IPS DF 6.9 (cell line): ENCODE measurements at places on chromosomes 2 and 18.

- no peaks in the 10 kb centered on the region; the same call in 1 of the 2 replicates for H3K4me1 ChIP-seq
- DNase-seq: no peak
- no peaks in the 10 kb centered on the region for H3K27me3 ChIP-seq
- no peak overlapping the region for H3K27ac ChIP-seq
- H3K36me3 ChIP-seq: peaks cover 5% of the 10 kb centered on the region; the same call in 1 of the 2 replicates
Measured at GRCh38 chr2:73931531-73932500, 5.1 kb downstream of the DGUOK start.

DNA sequence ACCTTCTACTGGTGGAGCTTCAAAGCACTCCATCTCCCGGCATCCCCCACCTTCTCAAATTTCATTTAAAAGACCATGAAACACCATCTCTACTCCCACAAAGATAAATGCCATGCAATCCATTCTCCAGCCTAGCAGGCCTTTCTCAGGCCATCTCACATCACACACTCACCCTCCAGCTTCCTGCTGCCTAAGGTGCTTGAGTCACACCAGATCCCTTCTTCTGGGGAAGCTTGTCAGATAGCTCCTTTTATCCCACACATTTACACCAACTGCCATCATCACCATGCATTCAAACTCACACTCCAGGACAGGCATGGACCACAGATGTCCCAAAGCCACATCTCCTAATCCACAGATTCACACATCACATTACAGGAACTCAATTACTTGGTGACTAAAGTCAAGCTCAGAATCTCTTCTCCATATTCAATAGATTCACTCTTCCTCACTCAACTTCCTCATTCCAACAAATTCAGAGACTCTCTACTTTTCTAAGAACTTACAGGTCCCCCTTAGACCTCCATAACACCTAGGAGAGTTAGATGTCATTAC is 292.5 kb downstream of the TNS1 start:
- no peak for DNase-seq
- H3K27me3 ChIP-seq: no peaks in the 10 kb centered on the region
- no peaks in the 10 kb centered on the region for H3K36me3 ChIP-seq
- H3K4me3 ChIP-seq: no peak overlapping the region

DNA sequence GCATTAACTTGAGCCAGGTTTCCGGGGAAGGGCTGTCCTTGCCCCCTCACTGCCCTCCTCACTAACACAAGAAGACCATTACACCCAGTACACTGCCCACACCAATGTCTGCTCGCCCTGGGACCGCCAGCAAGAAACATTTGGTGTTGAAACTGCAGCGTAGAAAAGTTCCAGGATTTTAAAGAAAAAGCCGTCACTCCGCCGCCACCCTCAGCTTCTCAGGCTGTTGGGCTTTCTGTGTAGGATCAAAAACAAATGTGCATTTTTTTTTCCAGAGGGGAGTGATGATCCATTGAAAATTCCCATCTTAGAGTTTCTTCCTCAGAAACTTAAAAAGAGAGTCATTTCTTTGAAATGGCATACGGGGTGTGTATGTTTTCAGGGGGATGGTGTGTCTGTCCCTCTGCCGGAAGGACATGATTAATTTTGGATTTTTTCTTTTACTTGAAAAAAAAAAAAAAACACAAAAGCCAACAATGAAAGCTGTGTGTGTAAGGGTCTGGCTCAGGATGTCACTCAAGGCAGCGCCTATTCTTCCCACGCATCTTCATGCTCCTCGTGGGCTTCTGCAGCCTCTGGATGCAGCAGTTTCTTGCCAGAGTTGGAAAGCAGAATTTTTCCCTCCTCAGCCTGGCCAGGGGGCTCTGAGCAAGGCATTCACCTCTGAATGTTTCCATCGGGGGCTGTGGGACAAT is 184.9 kb downstream of the GLI2 start:
- no peak overlapping the region for H3K4me3 ChIP-seq
- peaks cover 7% of the 10 kb centered on the region; the same call in 1 of the 2 replicates for H3K36me3 ChIP-seq
- H3K4me1 ChIP-seq: no peaks in the 10 kb centered on the region; the same call in 1 of the 2 replicates
- H3K27ac ChIP-seq: no peak overlapping the region

GRCh38 chr2:24874035-24874434 is 46.0 kb downstream of the ADCY3 start:
- DNase-seq: no peak
- H3K4me1 ChIP-seq: peaks cover 5% of the 10 kb centered on the region; the same call in 1 of the 2 replicates
- H3K27ac ChIP-seq: no peak overlapping the region

DNA sequence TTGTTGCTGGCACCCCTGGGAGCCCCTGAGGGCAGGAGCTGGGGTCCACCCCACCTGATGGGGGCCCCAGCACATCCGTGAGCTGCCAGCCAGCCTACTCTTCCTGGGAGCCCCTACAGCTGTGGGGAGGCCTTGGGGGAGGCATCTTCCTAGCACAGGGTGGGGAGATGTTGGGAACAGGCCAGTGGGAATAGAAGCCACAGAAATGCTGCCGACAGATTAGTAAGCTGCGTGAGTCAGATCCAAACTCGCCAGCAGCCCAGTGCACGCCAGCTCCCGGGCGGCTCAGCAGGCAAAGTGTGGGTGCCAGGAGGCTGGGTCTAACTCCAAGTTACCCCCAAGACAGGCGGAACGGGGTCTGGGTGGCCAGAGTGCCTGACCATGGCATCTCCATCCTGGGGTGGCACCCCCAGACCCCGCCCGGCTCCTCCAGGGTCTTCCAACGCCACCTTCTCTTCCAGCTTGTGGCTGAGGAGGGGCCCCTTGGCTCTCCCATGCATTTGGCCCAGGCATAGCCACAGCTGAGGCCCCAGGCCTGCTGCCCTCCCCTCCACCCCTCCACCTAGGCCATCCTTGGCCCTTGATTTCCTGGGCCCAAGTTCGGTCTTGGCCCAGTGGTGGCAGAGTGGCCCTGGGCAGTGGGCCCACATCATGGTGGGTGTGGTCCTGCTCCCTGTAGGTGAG is 15.3 kb downstream of the CROCC2 start:
- H3K27ac ChIP-seq: no peak overlapping the region
- no peaks in the 10 kb centered on the region for H3K27me3 ChIP-seq
- DNase-seq: no peak
- H3K4me1 ChIP-seq: peaks cover 4% of the 10 kb centered on the region; the same call in 1 of the 2 replicates
- H3K36me3 ChIP-seq: no peaks in the 10 kb centered on the region; the same call in 1 of the 2 replicates

- no peaks in the 10 kb centered on the region for H3K4me1 ChIP-seq
- H3K4me3 ChIP-seq: peak overlapping the region; percentile 91
- DNase-seq: no peak
- no peaks in the 10 kb centered on the region for H3K27me3 ChIP-seq
- no peaks in the 10 kb centered on the region for H3K36me3 ChIP-seq
Measured at GRCh38 chr2:96207774-96208142, 869 bp downstream of the STARD7 start.

DNA sequence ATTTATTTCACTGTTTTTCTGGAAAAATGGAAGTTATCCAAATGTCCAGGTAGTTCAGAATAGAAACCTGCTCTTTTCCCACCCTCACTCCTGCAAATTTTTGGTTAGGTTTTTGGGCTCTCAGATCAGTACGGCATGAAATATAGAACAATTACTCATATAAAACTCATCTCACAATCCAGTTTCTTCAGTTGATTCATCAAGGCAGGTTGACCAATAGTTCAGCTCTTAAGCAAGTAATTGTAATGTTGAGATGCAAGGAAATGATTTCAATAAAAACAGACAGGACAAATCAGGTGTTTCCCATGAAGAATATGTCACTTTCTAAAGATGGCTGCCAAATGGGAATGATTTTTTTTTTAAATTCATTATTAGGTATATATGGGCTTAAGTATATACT is 2.0 kb downstream of the RAB27B start:
- no peak overlapping the region for H3K27ac ChIP-seq
- no peaks in the 10 kb centered on the region for H3K36me3 ChIP-seq
- DNase-seq: no peak
- no peaks in the 10 kb centered on the region for H3K27me3 ChIP-seq
- no peak overlapping the region for H3K4me3 ChIP-seq

GRCh38 chr2:52779446-52779845 is 988.2 kb upstream of the CHAC2 start:
- no peaks in the 10 kb centered on the region for H3K27me3 ChIP-seq
- H3K4me3 ChIP-seq: no peak overlapping the region
- no peaks in the 10 kb centered on the region for H3K4me1 ChIP-seq
- no peak for DNase-seq

DNA sequence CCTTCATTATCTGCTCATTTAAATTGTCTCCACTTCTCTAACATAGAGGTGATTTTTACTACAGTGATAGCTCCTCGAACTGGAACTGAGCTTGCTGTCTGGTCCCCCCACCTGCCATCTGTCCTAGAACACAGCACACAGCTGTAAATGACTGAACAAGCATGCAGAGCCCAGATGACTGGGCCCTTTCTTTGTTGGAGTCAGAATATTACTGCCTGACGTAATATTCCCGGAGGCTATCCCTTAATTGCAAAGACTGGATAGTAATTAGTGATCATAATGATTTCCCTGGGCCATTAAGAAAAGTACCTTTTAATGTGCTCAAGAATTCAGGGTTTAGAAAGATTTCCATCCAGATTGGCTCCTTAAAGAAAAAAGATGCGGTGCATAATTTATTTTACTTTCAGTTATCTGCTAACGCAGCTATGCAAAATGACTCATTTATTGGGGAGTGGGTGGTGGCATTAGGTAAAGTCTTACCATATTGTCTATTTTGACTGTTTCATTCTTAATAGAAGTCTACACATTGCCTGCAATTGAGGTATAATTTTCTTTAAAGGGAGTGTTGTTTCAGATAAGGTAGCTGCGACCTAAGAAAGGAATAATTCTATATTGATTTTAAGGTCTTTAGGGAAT is 84.4 kb downstream of the MAP4K4 start:
- H3K27me3 ChIP-seq: no peaks in the 10 kb centered on the region
- no peak for DNase-seq
- peaks cover 11% of the 10 kb centered on the region for H3K4me1 ChIP-seq
- no peak overlapping the region for H3K27ac ChIP-seq
- no peaks in the 10 kb centered on the region for H3K36me3 ChIP-seq

DNA sequence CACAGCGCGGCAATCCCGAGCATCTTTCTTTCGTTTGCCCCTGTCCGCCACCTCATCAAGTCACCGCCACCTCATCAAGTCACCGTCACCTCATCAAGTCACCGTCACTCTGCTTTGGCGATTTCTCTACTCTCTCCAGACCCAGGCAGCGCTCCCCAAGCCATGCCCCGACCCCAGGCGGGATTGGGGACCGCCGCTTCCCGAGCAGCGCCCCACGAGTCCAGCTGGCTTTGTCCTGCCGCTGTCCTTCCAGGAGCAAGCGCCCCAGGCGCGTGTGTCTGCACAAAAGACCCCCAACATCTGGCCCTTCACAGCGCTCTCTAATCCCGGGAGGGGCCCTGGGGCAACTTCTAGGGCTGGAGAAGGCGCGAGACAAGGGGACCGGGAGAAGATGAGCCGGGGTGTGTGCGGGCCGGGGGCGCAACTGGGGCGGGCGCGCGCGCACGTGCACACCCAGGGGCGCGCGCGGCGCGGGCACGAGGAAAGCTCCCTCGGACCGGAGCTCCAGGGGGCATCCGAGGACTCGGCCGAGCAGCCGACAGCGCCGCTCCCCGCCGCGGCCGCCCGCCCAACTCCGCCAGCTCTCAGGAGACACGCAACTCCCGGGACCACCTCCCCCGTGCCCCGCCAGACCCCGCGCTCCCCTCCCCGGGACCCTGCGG is 633 bp upstream of the RNF152 start:
- DNase-seq: no peak
- H3K27me3 ChIP-seq: peaks cover 6% of the 10 kb centered on the region; the same call in 1 of the 2 replicates
- H3K36me3 ChIP-seq: no peaks in the 10 kb centered on the region
- peak overlapping the region; percentile 80; the same call in 1 of the 2 replicates for H3K4me3 ChIP-seq

GRCh38 chr2:210477496-210477895 is 937 bp upstream of the LANCL1 start:
- peak; percentile 29 for DNase-seq
- no peak overlapping the region for H3K27ac ChIP-seq
- H3K36me3 ChIP-seq: no peaks in the 10 kb centered on the region
- H3K27me3 ChIP-seq: no peaks in the 10 kb centered on the region
- H3K4me1 ChIP-seq: peaks cover 4% of the 10 kb centered on the region
- peak overlapping the region; percentile 39; the same call in 1 of the 2 replicates for H3K4me3 ChIP-seq

GRCh38 chr2:132804051-132804450 is 134.0 kb upstream of the LYPD1 start:
- no peak overlapping the region for H3K4me3 ChIP-seq
- no peaks in the 10 kb centered on the region for H3K36me3 ChIP-seq
- no peak for DNase-seq
- no peaks in the 10 kb centered on the region for H3K4me1 ChIP-seq
- no peaks in the 10 kb centered on the region for H3K27me3 ChIP-seq
- H3K27ac ChIP-seq: no peak overlapping the region

DNA sequence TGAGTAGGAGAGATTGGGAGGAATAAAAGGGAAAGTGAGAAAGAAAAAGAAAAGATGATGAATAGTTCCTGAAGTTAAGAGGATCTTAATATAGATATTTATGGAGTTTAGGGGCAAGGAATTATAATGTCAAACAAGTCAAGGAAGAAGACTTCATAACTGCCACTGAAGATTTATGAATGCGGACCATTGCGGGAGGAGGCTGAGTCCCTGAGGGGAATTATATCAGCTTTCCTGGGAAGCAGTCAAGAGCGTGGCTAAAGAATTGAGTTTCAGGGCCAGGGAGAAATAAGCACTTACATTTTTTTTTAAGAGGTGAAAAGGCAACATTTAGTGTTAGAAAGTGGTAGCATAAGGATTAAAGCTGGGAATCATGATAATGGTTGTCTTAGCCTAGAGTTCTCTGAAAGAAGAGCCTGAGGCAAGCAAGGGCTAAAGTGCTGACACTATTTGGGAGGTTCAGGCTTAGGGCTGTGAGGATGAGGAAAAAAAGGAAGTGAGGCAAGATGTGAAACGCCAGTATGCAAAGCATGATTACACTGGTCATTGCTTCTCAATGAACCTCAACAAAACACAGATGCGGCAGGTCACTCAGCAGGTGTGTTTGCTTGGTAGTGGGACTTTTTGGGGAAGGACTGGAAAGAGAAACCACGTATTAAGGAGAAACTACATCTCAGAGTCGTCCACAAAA is 217.1 kb downstream of the SLC4A3 start:
- DNase-seq: no peak
- H3K4me3 ChIP-seq: no peak overlapping the region
- no peaks in the 10 kb centered on the region for H3K27me3 ChIP-seq
- H3K27ac ChIP-seq: no peak overlapping the region
- H3K36me3 ChIP-seq: no peaks in the 10 kb centered on the region
- H3K4me1 ChIP-seq: no peaks in the 10 kb centered on the region

- H3K4me3 ChIP-seq: no peak overlapping the region
- H3K27ac ChIP-seq: no peak overlapping the region
- peak; percentile 18 for DNase-seq
- no peaks in the 10 kb centered on the region for H3K36me3 ChIP-seq
- H3K4me1 ChIP-seq: no peaks in the 10 kb centered on the region
Measured at GRCh38 chr18:24878289-24878688, 417.9 kb downstream of the HRH4 start.

GRCh38 chr2:48320742-48321141 is 209.2 kb upstream of the STON1 start:
- no peak for DNase-seq
- no peak overlapping the region for H3K4me3 ChIP-seq
- no peak overlapping the region for H3K27ac ChIP-seq
- no peaks in the 10 kb centered on the region for H3K36me3 ChIP-seq
- 0 out of 2 replicates have a peak, but pooled peaks cover 1% of the 10 kb centered on the region for H3K4me1 ChIP-seq
- H3K27me3 ChIP-seq: no peaks in the 10 kb centered on the region
